Astrocyte of the cerebellum (primary cell): ENCODE measurements at places on chromosomes 7 and 10.

GRCh38 chr7:41886262-41886900, 183.5 kb upstream of the INHBA start:
- peak; percentile 86 for DNase-seq

GRCh38 chr10:129541200-129541599, 74.2 kb downstream of the MGMT start:
- DNase-seq, result no peak

- no peak for DNase-seq
These were observed 35.8 kb upstream of the TRUB1 start for GRCh38 chr10:114902151-114902550.

GRCh38 chr7:47846138-47846836, 102.0 kb downstream of the PKD1L1 start:
- no peak for DNase-seq

DNA sequence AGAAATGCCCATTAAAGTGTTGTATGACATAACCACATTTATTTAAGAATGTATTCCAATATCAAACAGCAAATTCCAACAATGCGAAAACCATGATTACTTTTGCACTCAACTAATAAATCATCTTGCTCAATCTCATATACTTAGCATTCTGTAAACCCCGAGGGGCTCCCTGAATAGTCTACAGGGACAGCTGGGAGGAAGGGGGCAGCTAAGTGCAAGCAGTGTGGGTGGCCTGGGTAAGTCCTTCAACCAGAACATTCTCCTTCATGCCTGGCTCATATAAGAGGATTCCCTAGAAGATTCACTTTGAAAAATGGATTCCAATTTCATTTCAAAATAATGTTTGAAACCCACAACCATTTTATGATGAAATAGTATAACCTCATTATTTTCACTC, 355.5 kb downstream of the CDC14C start:
- DNase-seq, result no peak

- no peak for DNase-seq
These were observed 11.3 kb upstream of the PRXL2A start for GRCh38 chr10:80397014-80397413.

GRCh38 chr10:67785098-67785497, 52.9 kb downstream of the DNAJC12 start:
- no peak for DNase-seq

GRCh38 chr7:142817506-142817905, 37.4 kb upstream of the EPHB6 start:
- no peak for DNase-seq

- peak; percentile 59 for DNase-seq
These were observed 21.7 kb upstream of the MALSU1 start for GRCh38 chr7:23277359-23277989.

DNA sequence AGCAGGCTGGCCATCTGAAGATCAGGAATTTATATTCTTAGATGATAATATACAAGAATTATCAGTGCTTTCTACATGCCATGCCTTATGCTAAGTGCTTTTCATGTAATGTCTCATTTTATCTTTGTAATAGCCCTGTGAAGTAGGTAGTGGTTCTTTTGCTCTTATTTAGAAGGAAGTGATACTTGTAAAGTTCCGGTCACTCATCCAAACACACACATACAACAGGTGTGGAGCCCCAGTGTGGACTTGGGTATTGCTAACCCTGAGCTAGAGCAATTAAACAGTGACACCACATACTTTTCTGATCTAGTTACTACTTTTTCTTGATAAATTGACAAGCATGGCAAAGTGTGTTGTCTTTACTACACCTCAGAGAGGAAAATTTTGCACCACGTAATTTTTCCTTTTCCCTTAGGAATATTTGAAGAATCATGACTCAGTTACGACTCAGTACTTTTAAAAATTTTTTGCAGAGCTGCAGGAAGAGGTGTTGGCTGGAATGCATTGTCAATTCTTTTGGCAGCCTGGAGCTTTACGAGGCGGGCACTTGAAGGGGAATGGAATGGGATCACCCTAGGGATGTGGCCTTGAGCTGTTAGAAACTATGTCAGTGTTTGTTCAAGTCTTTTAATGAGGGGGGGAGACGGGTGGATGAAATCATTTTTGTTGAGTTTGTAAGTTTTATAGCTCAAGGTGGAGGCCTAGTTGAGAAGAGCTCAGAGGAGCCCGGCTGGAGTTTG, 212.5 kb upstream of the CELF2 start:
- DNase-seq, result no peak

DNA sequence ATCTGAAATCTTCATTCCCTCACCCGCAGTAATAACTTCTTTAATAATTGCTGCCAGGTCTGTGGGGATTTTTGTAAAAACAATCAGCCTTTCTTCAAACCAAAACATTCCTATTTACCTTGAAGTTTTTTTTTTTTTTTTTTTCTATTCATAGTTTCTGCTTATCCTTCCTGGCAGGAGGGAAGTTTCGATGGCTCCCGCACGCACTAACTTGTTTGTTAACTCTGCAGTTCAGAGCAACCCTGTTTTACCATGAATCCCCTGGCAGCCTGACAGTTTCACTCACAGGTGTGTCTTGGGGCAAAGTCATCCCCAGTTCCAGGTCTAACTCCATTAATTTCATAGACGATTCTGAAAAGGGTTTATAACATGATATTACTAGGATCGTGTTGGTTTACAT, 149.3 kb downstream of the KLF6 start:
- DNase-seq, result no peak

- no peak for DNase-seq
These were observed 314.0 kb downstream of the CDK14 start for GRCh38 chr7:90910136-90910535.

DNA sequence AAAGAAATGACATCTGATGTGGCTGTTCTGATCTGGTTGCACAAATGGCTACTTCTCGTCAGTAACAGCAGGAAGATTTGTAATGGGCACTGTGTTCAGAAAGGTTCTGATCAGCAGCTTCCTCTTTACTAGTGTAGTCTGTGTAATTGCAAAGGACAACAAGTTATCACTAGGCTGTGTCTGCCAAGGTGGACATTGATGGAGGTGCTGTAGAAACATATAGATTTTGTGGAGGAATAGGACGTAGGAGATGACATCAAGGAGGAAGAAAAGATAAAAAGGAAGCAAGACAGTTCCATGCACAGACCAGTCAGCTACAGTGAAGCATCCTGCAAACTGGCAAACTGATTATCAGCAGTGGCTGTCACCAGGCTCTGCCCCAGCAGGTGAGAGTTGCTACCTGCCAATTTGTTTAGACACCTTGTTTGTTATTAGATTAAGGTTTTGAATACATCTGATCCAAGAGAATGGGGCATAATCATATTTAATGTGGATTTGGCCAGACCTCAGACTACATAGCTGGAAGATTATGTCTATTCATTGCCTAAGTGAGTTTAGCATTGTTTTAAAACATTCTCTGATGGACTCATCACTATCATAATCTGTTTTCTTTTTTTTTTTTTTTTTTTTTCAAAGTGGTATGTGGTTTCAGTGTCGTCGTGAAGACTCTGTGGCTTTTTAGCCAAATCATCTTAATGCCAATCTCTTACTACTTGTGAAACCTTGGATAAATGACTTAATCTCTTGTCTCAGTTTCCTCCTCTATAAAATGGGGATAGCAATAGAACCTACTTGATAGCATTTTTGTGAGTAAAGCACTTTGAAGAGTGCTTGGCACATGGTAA, 417.9 kb upstream of the LRGUK start:
- no peak for DNase-seq

DNA sequence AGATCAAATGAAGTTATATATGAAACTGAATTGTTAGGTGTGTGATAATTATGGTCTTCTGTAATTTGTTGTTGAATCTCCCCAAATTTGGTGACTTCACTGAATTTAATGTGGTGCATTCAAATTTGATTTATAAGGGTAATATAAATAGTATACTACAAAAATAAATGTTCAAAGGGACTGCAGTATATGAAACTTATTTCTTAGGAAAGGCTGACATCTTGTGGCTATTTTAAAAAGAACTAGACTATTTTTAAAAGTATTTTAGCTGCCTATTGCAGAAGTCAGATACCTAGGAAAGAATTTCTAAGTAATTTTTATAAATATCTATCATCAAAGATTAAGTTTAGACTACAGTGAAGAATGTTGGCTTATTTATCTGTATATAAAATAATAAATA, 36.6 kb downstream of the ATRNL1 start:
- DNase-seq, result peak; percentile 15

DNA sequence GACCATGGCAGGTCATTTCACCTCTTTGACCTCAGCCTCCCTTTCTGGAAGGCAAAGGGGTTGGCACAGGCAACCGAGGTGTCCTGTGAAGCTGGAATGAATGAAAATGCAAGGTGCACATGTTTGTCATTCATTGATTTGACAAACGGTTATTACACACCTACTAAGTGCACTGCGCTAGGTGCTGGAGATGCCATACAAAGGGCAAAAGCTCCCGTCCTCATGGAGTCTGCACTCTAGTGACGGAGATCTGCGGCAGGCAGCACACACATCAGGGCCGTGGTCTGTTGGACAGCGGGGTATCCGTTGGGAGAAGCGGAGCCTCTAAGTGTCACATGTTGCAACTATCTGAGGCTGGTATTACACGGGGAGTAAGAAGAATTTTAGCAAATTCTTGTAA, 44.2 kb downstream of the PRF1 start:
- DNase-seq, result no peak

DNA sequence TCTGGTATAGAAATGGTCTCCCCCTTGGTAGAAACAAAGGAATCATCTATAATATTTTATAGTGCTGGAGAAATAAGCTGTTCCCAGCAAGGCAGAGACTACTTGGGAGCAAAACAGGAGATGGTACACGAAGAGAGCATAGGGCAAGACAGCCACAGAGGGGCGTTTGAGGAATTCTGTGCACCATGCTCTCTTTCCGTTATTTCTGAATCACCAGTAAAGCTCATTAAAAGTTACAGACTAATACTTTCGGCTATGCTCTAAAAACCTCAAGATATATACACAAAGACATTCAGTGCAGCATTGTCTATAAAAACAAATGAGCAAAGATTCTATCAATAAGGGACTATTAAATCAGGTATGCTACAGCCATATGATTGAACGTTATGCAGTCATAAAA, 68.5 kb upstream of the FHIP2A start:
- no peak for DNase-seq

GRCh38 chr10:6254201-6254600, 51.5 kb downstream of the PFKFB3 start:
- DNase-seq, result no peak

GRCh38 chr7:11648101-11648500, 183.9 kb downstream of the THSD7A start:
- no peak for DNase-seq

DNA sequence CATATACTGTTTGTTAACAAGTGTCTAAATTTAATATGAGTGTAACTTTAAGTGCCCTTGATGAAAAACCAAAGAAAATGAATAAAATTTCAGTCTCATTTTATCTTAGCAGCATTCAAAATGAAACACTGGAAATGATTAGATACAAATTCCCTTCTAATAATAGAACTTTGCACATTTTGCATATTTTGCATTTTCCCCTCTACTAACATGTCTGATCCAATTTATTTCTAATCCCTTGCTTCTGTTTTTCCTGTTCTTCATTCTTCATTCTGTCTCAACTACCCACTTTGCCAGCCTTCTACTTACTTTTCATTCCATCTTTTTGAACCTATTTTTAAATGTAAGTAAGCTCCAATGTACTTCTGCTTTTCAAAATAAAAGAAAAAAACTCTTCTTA, 42.7 kb upstream of the SEMA3D start:
- DNase-seq, result no peak

- DNase-seq, result peak; percentile 92
These were observed 94.4 kb downstream of the VOPP1 start for GRCh38 chr7:55477781-55478374.

- DNase-seq, result no peak
These were observed 968 bp downstream of the NOLC1 start for GRCh38 chr10:102153093-102153620.

DNA sequence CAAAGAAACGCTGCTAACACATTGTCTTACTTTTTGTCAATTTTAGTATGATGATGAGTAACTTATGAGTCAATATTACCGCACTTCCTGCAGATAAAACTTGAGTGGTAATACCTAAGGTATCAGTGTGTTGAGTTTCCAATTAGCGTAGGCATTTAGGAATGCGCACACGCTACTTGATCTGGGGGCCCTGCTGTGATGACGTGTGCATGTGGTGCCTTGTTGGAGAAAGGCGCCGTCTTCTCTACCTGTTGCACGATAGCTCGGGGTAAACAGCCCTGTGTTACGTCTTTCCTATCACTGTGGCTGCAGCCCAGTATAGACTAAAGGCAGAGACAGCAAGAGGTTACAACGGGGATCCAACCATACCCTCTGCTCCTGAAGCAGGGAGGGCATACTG, 476.8 kb upstream of the ADARB2 start:
- peak; percentile 75 for DNase-seq

- no peak for DNase-seq
These were observed 2.7 kb upstream of the PRKRIP1 start for GRCh38 chr7:102393467-102393866.

DNA sequence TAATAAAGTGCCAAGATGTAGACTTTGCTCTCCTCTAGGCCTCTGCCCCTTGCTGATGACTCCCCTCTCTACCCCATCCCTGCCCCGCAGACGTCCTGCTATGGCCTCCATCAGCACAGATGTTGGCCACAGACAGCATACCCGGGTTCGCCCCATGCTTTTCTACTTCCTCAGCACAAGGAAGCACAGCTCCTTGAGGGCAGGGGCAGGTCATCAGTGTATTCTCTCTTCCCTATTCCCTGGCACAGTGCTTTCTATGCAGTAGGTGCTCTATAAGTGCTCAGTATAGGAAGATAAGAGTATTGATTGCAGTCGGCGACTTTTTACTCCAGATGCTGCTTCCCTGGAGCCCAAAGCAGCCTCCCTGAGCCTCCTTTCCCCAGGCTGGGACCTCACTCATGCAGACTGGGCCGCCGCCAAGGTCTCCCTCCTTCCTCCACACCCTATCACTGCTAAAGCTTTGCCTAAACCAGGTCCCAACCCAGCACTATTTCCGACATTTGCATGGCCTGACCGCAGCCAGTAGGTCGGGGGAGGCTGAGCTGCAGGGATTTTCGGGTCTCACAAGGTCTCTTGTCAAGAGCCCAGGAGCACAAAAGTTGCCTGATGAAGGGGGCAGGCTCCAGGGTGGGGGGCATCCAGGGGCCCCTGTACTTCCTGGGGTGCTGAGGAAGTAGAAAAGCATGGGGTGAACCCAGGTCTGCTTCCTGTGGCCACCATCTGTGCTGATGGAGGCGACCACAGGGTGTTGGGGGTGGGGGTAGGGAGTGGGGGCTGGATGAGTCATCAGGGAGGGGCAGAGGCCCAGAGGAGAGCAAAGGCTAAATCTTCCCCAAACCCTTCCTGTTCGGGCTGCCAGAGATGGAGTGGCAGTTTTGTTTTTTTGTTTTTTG, 8.0 kb downstream of the CALHM3 start:
- DNase-seq, result no peak

GRCh38 chr7:17380736-17381662, 82.5 kb downstream of the AHR start:
- no peak for DNase-seq

- DNase-seq, result no peak
These were observed 197.1 kb downstream of the PHTF2 start for GRCh38 chr7:77995717-77996116.

GRCh38 chr7:2872296-2872874, 28.3 kb upstream of the GNA12 start:
- DNase-seq, result no peak
